ENCODE measurements at places on chromosomes 16 and 17.

DNA sequence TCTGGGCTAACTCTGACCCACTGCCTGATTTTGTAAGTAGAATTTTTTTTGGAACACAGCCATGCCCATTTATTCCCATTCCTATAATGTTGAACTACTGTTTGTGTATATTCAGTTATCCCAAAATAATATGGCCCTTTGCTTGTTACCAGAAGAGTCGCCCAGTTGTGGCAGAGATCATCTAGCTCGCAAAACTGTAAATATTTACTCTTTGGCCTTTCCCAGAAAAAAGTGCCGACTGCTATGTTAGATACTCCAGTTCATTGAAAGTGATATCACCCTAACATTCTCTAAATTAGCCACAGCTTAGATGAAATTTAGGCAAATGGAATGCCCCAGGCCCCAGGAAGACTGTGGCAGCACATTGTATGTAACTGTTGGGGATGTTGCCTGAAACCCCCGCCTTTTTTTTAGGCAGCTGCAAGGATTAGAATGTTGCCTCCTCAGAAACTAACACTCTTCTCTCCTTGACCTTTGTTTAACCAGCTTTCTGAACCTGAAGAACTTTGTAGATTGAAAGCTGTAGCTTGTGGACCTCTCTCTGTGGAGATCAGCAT, 19.1 kb downstream of the WWOX start:
- ATAC-seq: no peak

GRCh38 chr17:15121426-15121825, 143.7 kb downstream of the PMP22 start:
- ATAC-seq: peak; percentile 62

DNA sequence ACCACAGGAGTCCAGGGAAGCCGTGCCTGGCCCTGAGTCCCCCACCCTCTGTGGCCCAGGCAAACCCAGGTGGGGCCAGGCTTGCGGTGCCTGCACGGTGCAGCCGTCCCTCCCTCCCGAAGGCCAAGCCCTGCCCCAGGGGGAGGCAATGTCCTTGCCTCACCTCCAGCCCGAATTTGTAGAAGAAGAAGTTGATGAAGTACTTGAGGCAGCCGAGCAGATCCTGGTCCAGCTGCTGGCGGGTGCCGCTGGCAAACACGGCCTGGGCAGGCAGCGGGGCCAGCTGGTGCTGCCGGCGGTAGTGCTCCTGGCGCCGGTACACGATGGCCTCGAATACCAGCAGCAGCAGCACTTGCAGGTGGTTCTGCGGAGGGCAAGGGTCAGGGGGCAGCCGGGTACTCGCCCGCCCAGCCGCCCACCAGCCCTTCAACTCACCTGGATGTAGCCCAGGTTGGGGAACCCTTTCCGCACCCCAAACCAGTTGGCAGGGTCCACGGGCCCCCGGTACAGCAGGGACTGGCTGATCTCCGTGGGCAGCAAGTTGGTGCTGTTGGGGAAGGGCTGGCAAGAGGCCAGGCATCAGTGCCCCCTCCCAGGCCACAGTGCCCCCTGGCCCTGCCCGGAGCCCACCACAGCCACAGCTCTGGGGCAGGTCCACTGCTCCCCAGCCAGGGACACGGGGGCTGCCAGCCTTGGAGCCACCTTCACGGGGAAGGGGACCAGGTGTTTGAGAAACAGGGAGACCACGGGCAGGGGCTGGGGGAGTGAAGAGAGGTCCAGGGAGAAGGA, 26.1 kb downstream of the CTU2 start:
- ATAC-seq: no peak

GRCh38 chr17:72192800-72193192, 72.0 kb downstream of the SOX9 start:
- no peak for ATAC-seq

DNA sequence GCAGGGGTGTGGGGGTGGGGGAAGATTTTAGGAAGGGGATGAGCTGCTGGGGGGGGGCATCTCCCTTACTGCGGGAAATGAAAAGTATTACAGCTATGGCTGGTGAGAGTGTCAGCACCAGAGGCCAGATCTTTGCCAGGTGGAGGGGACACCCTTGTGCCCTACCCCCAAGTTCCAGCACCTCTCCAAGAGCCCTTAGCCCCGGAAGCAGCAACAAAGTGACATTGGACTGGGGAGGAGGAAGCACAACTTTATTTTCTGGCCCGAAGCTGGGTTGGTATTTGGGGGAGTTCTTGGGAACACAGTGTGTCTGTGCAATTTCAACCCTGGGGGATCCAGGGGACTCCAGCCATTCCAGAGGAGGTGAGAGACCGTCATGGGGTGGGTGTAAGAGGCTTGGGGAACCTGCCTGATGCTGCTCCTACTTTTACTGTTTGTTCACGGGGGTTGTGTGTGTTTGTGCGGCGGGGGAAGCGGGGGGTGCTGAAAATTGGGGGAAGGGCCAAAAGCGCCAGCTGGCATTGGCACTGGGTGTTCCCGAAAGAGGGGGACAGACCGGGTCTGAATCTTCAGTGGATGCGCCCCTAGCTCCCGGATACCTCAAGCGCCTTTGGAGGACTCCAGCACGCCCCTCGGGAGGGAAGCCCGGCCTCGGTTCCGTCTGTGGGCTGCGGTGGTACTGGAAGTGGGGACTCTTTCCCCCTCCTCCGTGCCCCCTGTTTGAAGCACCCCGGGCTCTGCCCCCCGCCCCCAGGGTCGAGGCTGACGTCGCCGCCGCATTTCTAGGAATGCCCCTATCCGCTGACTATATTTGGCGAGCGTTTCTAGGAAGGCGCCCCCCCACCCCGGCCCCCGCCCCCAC, 230.3 kb downstream of the MRTFB start:
- peak; percentile 4 for ATAC-seq

GRCh38 chr17:80068301-80069222, 32.1 kb downstream of the CCDC40 start:
- no peak for ATAC-seq

DNA sequence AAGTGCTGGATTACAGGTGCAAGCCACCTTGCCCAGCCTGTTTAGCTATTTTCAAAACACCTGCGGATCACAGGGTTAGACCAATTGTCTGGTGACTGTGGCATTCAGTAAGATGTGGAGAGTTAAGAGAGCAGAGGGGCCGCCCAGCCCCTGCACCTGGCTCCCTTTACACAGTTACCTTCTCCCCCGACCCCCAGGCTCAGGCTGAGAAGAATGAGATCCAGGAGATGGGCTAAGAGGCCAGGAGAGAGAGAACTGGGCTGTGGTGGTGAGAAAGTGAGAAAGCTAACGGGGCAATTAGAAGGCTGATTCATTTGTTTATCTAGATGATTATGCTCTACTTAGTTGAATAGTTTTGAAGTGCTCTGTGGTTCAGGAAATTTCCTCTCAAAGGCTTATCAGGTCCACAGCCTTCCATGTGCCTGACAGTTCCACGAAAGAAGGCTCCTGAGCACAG, 67.8 kb upstream of the AXIN2 start:
- ATAC-seq: no peak

GRCh38 chr17:76540381-76541300, 797 bp downstream of the PRCD start:
- peak; percentile 97 for ATAC-seq

- ATAC-seq: no peak
Observed at GRCh38 chr17:68060336-68060735, 24.8 kb downstream of the KPNA2 start.

GRCh38 chr17:74750327-74751069, 2.1 kb downstream of the NHERF1 start:
- ATAC-seq: no peak

DNA sequence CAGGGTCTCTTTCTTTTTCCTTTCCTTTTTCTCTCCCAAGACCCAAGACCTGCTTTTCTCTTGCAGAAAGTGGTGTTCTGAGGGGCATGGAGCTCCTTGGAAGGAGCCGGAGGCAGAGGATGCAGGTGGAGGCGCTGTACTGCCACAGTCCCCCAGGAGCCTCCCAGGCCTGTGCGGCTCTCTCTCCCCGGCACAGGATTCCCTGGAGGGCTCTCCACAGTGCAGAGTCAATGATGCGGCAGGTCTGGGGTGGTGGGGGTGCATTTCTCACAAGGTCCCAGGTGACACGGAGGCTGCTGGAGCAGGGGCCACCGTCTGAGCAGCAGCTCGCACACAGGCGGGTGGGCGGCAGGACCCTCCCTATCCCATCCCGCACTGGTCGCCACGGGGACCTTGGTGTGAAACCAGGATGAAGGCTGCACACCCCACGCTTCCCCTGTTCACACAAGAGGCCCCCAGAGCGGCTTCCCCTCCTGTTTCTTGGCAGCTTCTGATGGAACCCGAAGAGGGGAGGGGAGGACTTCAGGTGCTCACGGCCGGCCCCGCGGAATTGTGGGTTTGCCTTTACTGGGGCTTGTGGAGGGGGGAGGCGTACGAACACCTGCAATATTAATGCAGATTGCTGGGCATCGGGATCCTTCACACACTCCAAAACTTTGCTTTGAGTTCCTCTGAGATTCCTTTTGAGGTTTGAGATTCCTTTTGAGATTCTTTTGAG, 186.9 kb downstream of the ENGASE start:
- ATAC-seq: no peak

DNA sequence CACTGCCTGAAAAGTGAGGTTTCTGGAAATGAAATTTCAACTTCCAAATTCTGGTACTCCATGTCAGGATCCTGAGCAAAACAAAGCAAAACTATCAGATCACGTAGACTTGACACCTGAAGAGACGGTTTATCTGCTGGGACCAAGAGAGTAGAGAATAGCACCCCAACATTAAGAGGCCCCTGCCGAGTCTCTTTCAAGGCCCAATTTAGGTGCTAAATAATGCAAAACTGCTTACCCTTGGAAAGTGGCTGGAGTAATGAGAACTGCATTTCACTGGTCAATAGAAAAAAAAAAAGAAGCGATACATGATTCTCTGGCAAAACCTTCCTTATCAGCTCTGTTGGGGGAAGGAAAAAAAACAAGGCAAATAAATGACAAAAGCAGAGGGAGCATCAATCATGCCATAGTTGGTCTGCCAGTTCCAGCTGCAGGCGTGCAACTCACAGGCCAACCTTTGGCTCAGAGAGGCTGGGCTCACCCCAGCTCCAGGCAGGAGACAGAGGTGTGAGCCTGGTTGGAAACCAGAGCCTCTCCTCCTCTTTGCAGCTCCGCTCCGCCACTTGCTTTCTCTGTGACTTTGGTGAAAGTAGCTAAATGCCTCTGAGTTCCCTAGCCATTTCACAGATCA, 595.2 kb downstream of the TOX3 start:
- peak; percentile 78 for ATAC-seq

DNA sequence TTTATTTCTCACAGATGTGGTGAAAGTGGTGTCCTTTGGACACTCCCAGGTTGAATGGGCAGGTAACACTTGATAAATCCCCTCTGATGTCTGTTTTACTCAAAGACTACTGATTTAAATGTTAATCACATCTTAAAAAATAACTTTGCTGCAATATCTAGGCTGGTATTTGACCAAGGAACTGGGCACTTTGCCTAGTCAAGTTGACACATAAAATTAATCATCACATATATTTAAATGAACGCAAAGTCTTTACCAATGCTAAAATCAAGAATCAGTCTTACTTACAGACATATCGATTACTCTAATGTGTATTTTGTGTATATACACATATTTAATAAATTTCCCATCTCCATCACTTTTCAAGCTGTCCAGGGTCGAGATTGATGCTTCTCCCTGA, 7.0 kb downstream of the MT2A start:
- ATAC-seq: no peak

DNA sequence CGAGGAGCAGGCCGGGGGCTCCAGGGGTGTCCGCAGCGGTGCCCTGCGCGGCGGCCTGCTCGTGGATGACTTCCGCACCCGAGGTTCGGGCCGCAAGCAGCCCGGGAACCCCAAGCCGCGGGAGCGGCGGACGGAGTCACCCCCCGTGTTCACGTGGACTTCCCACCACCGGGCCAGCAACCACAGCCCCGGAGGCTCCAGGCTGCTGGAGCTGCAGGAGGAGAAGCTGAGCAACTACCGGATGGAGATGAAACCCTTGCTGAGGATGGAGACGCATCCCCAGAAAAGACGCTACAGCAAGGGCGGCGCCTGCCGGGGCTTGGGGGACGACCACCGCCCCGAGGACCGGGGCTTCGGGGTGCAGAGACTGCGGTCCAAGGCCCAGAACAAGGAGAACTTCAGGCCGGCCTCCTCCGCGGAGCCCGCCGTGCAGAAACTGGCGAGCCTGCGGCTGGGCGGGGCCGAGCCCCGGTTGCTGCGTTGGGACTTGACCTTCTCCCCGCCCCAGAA, 75.8 kb downstream of the KLHDC4 start:
- ATAC-seq: no peak

- ATAC-seq: no peak
Observed at GRCh38 chr17:30586818-30587595, 109.8 kb downstream of the GOSR1 start.

DNA sequence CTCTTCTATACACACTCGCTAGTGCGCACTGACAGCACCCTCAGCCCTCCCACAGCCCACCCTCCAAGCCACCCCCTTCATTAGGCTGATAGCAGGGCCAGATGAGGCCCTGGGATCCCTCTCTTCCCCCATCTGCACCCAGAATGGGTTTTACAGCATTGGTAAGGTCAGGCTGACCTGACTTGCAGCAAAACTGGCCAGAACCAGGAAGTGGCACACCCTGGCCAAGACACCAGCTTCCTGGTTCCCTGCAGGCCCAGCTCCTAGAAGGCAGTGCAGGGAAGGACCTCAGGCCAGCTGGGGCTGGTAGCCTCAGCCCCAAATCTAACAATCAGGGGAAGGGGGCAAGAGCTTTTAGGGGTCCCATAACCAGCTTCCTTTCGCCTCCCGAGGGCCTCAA, 50.0 kb upstream of the MRPS23 start:
- ATAC-seq: no peak

- no peak for ATAC-seq
Observed at GRCh38 chr17:52930581-52930980, 772.1 kb upstream of the CA10 start.

- ATAC-seq: no peak
Observed at GRCh38 chr17:69945698-69946185, 129.3 kb upstream of the KCNJ16 start.

- ATAC-seq: no peak
Observed at GRCh38 chr17:48357779-48358602, 72.0 kb downstream of the SKAP1 start.

DNA sequence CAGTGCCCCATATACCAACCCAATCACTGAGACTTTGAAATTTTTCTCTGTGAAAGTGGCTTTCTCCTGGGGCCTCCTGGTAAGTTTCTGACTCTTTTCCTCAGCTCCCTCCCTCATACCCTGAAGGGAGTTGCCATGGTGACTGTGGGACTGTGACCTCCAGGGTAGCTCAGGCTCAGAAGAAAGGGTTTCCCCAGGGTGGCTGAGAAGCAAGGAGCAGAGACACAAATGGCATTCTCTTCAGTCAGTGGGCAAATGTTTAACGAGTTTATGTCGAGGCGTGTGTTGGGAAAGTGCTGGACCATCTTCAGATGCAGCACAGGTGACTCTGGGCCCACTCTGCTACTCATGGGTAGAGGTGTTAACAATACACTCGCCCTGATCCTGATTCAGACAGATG, 46.8 kb downstream of the MRPS23 start:
- ATAC-seq: peak; percentile 10

DNA sequence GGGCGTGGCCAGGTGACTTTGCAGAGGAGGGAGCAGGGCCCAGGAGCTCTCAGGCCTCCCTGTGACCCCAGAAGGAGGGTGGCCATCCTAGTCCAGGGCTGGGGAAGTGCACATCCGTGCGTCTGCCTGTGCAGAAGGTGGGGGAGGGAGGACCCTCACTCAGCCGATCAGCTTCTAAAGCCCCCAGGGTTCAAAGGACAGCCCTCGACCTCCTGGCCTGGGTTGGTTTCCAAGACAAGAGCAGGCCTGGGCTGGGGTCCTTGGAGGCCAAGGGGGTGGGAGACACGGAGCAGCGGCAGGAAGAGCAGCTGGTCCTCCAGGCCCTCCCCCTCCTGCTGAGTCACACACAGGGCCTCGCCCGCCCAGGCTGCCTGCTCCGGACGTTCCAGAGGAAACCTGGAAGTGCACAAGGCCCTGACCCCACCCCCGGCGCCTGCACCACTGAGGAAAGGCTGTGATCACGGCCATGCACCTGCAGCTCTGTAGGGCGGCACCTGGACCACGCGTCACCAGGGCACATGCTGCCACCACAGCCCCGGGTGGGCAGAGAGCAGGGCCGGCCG, 67.1 kb upstream of the ZNF469 start:
- peak; percentile 89 for ATAC-seq
